Stimulated activated CD4-positive, alpha-beta T cell treated with anti-CD3 and anti-CD28 coated beads, Interleukin-15, amount 100 ng/mL, for 24 hours (primary cell): ENCODE measurements at places on chromosomes 13 and 19.

GRCh38 chr13:109154146-109154545 lies 524.7 kb downstream of the MYO16 start:
- DNase-seq = no peak

DNA sequence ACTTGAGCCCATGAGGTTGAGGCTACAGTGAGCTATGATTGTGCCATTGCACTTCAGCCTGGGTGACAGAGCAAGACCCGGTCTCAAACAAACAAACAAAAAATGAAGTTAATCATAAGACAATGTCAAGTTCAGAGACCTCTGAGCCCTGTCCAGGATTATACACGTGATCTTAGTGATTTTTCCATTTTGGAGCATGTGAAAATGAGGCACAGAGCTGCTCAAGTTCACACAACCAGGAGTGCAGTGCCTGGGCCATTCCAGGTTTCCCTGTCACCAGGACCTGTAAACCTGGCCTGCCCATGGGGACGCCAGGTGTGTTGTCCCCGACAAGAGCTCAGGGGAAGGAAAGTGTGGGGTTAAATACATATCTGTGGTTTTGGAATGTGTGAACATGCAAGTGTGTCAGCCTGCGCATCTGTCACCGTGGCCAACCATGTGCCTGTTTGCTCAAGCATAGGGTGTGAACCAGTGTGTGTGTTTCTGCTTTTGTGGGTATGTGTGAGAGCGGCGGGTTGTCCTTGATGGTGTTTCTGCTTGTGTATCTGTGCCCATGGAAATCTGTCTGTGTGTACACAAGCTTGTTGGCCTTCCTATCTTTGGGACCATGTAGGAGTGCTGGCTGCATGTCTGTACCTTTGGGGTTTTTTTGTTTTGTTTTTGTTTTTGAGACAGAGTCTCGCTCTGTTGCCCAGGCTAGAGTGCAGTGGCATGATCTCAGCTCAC lies 1.5 kb upstream of the FXYD1 start:
- no peak for DNase-seq

DNA sequence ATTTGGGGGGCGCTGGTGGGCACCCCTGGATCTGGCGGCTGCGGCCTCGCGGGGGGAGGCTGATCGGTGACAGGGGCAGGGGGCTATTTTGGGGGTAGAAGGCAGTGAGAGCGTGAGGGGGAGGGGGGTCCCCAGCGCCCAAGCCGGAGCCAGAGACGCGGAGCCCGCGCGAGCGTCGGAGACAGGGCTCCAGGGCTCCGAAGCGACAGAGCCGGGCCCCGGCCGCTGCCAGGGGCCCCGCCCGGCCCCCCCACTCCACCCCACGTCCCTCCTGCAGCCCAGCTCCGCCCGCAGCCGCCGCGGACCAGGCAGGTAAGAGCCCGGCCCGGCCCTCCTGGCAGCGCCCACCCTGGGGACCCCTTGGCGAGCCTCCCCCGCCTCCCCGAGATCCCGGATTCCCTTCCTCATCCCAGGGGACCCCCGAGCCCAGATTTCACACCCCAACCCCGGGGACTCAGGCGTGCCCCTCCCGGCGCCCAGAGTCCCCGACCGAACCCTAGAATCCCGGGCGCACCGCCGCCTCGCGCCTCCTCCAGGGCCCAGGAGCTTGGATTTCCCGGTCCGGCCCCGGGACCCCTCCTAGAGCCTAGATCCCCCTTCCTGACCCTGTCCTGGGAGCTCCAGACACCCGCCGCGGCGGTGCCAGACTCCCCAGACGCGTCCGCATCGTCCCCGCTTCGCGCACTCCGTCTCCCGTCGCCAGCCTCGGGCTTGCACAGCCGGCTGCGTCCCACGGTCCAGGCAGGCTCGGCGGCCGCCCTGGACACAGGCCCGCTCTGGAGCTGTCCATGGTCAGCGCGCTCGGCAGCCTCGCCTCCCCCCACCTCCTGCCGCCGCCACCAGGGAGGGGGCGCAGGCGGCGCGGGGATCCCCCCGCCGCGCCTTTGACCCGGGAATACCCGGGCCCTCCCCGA lies at the start of gene PPFIA3:
Gene PPFIA3, plus strand, starts transcription at position 134 of the 914 bp plus-strand sequence. CDS start 8,330 bp downstream, outside the sequence.
- peak; percentile 45 for DNase-seq

- peak; percentile 58 for DNase-seq
Observed at GRCh38 chr19:58395979-58396627, 647 bp downstream of the RNF225 start.

DNA sequence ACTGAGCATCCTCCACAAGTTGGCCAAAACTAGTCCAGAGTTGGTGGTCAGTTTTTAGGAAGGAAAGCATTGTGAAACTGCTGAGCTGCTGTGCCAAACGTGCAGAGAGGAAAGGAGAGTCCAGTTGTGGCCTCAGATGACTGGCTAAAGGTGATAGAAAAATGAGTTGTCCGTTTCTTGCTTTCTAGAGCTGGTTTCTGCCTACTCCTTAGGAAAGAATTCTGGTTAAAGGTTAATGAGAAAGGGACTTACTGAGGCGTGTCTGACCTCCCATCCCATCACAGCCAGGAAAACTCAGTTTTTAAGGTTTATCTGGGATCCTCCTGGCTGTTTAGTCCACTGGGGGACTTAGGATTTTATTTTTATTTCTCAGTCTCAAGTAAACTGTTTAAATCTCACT lies 1186.3 kb downstream of the UQCRFS1 start:
- DNase-seq = no peak
